Right lobe of liver (tissue), 6 donors: ENCODE measurements at places on chromosomes 7 and 10. TPM values are rescaled to one million over a fixed set of nuclear protein-coding genes. Genes with fewer than 3 reads are reported as not detected.

Gene TUBAL3
- total RNA-seq: not detected

Gene GIMAP8
- total RNA-seq: 9.3 TPM

Gene DNMBP
- total RNA-seq: 11.7 TPM

Gene TMEM236
- 0.12 TPM for total RNA-seq

Gene ZNF467
- total RNA-seq: 5.3 TPM

Gene GCK
- total RNA-seq: 2.2 TPM

Gene TRIL
- total RNA-seq: 0.24 TPM

Gene PPP1R17
- not detected for total RNA-seq

Gene ABCF2
- 18.2 TPM for total RNA-seq

Gene SSC4D
- total RNA-seq: 1.2 TPM

Gene IGF2BP3
- 0.19 TPM for total RNA-seq

Gene TMEM213
- total RNA-seq: not detected

Gene SPAM1
- total RNA-seq: not detected

Gene IL2RA
- not detected for total RNA-seq

Gene ASZ1
- total RNA-seq: not detected

Gene TAS2R41
- not detected for total RNA-seq

Gene ZP3
- 0.62 TPM for total RNA-seq

Gene TMEM229A
- not detected for total RNA-seq

Gene FAM25C
- total RNA-seq: not detected

Gene HIF1AN
- total RNA-seq: 12.8 TPM

Gene HSPB1
- 64.4 TPM for total RNA-seq

Gene C10orf95
- not detected for total RNA-seq

Gene C10orf67
- not detected for total RNA-seq

Gene MYO3A
- total RNA-seq: 0.12 TPM

Gene CPA5
- total RNA-seq: not detected

Gene EFCAB10
- total RNA-seq: not detected

Gene CALN1
- 0.98 TPM for total RNA-seq

Gene RELN
- 19.3 TPM for total RNA-seq

Gene ATOH7
- total RNA-seq: not detected

Gene PAX4
- total RNA-seq: not detected

Gene RPEL1
- not detected for total RNA-seq
